ENCODE measurements at places on chromosomes 11 and 22. TPM values are rescaled to one million over a fixed set of nuclear protein-coding genes. Genes with fewer than 3 reads are reported as not detected.

The NXPE2 gene
- total RNA-seq = not detected

The IGLL1 gene
- not detected for total RNA-seq

- peak; percentile 97 for DNase-seq
- H3K36me3 ChIP-seq = peaks cover 44% of the 10 kb centered on the region
- H3K27me3 ChIP-seq = no peaks in the 10 kb centered on the region
- H3K27ac ChIP-seq = peak within 1 kb of the TSS; percentile 96
Measured at GRCh38 chr11:65498977-65499712, at the start of gene MALAT1. Gene MALAT1, plus strand, starts transcription at chr11:65499045.

DNA sequence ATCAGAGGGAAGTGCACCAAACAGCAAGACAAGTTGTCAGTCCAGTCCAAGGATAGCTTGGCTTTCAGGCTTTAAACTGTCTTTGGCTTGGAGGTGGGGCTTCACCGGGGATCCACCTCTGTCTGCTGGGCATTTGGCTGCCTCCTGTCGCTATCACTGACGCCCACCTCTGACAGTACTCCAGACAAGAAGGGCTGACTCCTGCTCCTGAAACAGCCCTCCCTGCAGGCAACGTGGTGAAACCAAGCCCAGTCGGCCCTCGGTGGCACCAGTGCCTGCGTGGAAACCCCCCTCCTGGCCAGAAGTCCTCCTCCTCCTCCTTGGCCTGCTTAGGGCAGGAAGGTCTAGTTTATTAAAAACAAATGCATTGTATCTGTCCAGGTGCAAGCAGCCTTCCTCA lies 16.9 kb downstream of the DHCR7 start:
- no peak overlapping the region for H3K27ac ChIP-seq
- H3K4me3 ChIP-seq = no peak overlapping the region
- H3K4me1 ChIP-seq = no peaks in the 10 kb centered on the region
- DNase-seq = no peak
- peaks cover 2% of the 10 kb centered on the region for H3K36me3 ChIP-seq

DNA sequence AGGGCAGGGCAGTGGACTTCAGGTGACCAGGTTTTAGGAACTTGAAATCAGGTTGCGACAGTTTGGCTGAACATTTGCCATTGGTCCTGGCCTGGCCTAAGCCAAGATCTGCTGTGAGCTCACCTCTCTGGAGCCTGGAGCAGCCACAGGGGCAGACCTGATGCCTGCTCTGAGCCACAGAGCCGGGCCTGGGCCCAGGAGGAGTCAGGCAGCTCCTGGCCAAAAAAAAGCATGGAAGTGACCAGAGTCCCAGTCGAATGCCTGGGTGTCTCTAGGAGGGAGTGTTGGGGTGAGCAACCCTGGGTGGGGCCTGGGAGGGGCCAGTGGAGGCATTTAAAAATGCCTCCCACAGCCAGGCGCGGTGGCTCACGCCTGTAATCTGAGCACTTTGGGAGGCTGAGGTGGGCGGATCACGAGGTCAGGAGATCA lies 6.0 kb upstream of the OMP start:
- no peak overlapping the region for H3K27ac ChIP-seq
- no peak overlapping the region for H3K4me3 ChIP-seq
- no peaks in the 10 kb centered on the region for H3K4me1 ChIP-seq
- no peaks in the 10 kb centered on the region for H3K36me3 ChIP-seq
- no peak for DNase-seq
